Naive thymus-derived CD4-positive, alpha-beta T cell (primary cell): ENCODE measurements at places on chromosomes 5 and 9. TPM values are rescaled to one million over a fixed set of nuclear protein-coding genes. Genes with fewer than 3 reads are reported as not detected.
A peak's percentile ranks its signal among the peaks of the same experiment; 100 is the strongest.

ARSK gene
- 12.1 TPM for polyA plus RNA-seq

SLC34A3 gene
- not detected for polyA plus RNA-seq

MYMK gene
- not detected for polyA plus RNA-seq

IRGM gene
- 1.5 TPM for polyA plus RNA-seq

LPAR1 gene
- not detected for polyA plus RNA-seq

KCNN2 gene
- not detected for polyA plus RNA-seq

RNF183 gene
- not detected for polyA plus RNA-seq

PRPF4 gene
- 19.7 TPM for polyA plus RNA-seq

SHOC1 gene
- not detected for polyA plus RNA-seq

CYLC2 gene
- polyA plus RNA-seq = not detected

PAPPA gene
- polyA plus RNA-seq = 0.07 TPM

LOX gene
- not detected for polyA plus RNA-seq

DNA sequence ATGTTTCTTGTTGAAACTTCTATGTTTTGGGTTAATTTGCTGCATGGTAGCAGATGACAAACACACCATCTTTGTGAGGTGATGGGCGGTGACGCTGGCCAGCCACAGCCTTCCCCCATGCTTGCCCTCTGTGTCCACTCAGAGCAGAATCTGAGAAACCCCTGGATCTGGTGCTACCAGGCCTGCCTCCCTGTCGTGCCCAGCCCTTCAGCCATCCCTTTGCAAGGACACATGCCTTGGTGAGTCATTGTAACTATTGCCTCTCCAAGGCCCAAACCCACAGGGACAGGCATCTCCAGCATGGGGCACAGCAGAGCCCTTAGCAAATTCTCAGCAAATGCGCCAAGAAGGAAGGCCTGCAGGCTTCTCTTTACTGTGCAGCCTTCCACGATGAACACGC, 48.1 kb upstream of the FCN1 start:
- H3K36me3 ChIP-seq = no peaks in the 10 kb centered on the region
- H3K4me3 ChIP-seq = no peak overlapping the region
- no peak overlapping the region for H3K27ac ChIP-seq
- no peak for DNase-seq
- no peaks in the 10 kb centered on the region for H3K4me1 ChIP-seq

DNA sequence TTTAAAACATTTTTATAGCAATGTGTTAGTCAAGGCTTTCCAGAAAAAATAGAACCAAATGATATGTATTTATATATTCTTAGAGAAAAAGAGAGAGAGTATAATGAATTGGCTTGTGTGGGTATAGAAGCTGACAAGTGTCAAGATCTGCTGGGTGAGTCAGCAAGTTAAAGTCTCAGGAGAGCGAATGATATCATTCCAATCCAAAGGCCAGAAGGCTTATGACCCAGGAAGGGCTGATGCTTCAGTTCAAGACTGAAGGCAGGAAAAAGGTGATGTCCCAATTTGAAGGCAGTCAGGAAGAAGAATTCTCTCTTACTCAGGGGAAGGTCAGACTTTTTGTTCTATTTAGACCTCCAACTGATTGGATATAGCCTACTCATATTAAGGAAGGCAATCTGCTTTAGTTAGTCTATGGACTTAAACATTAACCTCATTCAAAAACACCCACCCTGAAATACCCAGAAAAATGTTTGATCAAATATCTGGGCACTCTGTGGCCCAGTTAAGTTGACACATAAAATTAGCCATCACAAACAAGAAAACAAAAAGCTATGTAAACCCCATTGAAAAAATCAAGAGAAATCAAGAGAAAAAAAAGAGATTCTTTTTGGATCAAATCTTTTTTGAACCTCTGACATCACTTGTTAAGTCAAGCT, 189.6 kb downstream of the PIK3R1 start:
- peaks cover 18% of the 10 kb centered on the region for H3K4me1 ChIP-seq
- H3K36me3 ChIP-seq = no peaks in the 10 kb centered on the region
- no peak for DNase-seq
- H3K27me3 ChIP-seq = no peaks in the 10 kb centered on the region
- no peak overlapping the region for H3K4me3 ChIP-seq

GRCh38 chr9:16090907-16091629, 538.2 kb downstream of the CCDC171 start:
- no peak for DNase-seq
- no peaks in the 10 kb centered on the region for H3K36me3 ChIP-seq
- no peaks in the 10 kb centered on the region for H3K27me3 ChIP-seq

GRCh38 chr5:83687124-83687619, 33.5 kb downstream of the HAPLN1 start:
- DNase-seq = no peak
- no peaks in the 10 kb centered on the region for H3K27me3 ChIP-seq
- no peak overlapping the region for H3K4me3 ChIP-seq
- no peaks in the 10 kb centered on the region for H3K36me3 ChIP-seq
- no peak overlapping the region for H3K27ac ChIP-seq

- no peak overlapping the region for H3K27ac ChIP-seq
- DNase-seq = no peak
- no peak overlapping the region for H3K4me3 ChIP-seq
- no peaks in the 10 kb centered on the region for H3K4me1 ChIP-seq
These were observed 541.4 kb downstream of the CSNK1G3 start for GRCh38 chr5:124053340-124053739.

DNA sequence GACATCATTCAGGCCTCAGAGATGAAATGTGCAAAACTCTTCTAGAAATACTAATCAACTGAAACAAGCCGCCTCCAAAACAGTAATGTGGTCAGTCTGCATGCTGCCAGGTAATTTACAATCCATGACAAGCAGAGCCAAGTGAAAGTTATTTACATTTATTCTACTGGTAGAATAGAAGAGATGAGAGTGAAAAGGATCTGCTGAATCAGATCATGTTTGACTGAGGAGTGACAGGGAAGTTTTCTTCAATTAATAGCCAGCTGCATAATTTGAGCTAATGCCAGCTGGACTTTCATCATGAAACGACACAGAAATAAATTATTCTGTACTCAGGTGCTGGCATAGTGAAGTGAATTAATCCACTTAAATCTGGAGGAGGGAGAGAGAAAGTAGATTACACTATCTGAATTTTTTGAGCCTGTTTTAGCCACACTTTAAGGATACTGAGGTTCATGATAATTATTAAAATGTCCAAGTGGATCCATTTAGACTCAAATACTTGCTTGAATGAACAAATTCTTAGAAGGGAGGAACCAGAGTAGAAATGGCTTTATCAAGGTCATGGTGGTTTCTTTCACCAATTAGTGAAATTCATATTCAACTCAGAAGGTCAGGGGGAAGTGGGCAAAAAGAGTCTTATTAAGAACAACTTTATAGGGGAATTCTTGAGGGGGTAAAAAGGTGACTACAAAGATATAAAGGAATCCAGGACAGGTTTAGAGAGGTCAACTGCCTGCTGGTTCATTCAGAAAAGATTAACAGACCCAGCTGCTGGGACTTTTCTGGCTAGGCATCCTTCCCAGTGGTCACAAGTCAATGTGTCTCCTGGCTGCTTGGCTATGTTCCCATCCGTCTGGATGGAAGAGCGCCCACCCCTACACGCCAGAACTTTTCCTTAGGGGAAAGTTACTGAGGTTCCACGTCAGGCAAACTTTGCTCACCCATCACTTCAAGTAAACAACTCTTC, 350.4 kb downstream of the PDE4D start:
- no peaks in the 10 kb centered on the region for H3K4me1 ChIP-seq
- no peaks in the 10 kb centered on the region for H3K36me3 ChIP-seq
- H3K27ac ChIP-seq = no peak overlapping the region
- no peak overlapping the region for H3K4me3 ChIP-seq
- no peak for DNase-seq
- H3K27me3 ChIP-seq = no peaks in the 10 kb centered on the region

GRCh38 chr5:76514292-76514691, 108.9 kb downstream of the F2RL2 start:
- no peak overlapping the region for H3K27ac ChIP-seq
- no peak for DNase-seq
- H3K4me3 ChIP-seq = no peak overlapping the region
- no peaks in the 10 kb centered on the region for H3K27me3 ChIP-seq

GRCh38 chr9:88995200-88995577, 3.9 kb downstream of the S1PR3 start:
- H3K4me1 ChIP-seq = peaks cover 9% of the 10 kb centered on the region
- H3K27me3 ChIP-seq = no peaks in the 10 kb centered on the region
- no peak for DNase-seq

GRCh38 chr5:139743001-139743771, 52.4 kb upstream of the PSD2 start:
- H3K4me3 ChIP-seq = no peak overlapping the region
- H3K36me3 ChIP-seq = no peaks in the 10 kb centered on the region
- no peak for DNase-seq

GRCh38 chr9:112051812-112052211, 123.3 kb downstream of the SUSD1 start:
- H3K27ac ChIP-seq = no peak overlapping the region
- H3K4me3 ChIP-seq = no peak overlapping the region
- no peak for DNase-seq
- H3K27me3 ChIP-seq = no peaks in the 10 kb centered on the region
- H3K4me1 ChIP-seq = no peaks in the 10 kb centered on the region
- H3K36me3 ChIP-seq = no peaks in the 10 kb centered on the region

DNA sequence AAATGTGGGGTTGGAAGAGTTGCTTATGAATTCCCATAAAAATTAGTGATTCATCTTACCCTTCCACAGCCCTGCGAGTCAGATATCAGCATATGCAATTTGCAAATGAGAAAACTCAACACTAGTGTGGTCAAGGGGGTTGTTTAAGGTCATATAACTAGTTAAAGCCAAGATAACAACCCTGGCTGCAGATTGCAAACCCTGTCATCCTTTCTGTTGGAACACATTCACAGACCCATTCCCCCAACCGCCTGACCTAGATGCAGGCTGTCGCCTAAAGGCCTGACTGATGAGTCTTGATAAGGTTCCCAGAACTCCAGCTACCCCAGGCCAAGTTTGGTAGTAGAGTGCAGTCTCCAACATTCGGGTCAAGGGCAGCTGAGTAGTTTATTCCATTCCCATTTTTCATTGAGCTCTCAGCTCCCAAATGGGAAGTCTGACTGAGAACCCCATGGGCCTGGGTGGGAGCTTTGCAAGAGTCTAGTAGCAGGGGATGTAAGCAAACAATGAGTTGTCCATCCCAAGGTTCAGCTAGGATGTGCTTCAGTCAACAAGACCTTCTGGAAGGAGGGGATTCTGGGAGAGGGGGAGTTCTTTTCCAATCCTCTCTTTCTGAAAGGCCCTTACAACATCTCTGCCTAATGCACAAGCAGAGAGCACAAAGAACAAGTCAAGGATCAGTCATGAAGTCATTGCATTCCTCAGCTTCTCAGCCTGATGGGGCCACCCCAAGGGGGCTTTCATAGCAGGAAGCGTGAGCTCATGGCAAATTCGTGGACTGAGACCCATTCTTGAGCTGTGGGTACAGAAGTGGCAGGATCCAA, 40.3 kb downstream of the ADAM19 start:
- no peak overlapping the region for H3K4me3 ChIP-seq
- no peak for DNase-seq
- H3K4me1 ChIP-seq = peaks cover 20% of the 10 kb centered on the region
- H3K36me3 ChIP-seq = no peaks in the 10 kb centered on the region

DNA sequence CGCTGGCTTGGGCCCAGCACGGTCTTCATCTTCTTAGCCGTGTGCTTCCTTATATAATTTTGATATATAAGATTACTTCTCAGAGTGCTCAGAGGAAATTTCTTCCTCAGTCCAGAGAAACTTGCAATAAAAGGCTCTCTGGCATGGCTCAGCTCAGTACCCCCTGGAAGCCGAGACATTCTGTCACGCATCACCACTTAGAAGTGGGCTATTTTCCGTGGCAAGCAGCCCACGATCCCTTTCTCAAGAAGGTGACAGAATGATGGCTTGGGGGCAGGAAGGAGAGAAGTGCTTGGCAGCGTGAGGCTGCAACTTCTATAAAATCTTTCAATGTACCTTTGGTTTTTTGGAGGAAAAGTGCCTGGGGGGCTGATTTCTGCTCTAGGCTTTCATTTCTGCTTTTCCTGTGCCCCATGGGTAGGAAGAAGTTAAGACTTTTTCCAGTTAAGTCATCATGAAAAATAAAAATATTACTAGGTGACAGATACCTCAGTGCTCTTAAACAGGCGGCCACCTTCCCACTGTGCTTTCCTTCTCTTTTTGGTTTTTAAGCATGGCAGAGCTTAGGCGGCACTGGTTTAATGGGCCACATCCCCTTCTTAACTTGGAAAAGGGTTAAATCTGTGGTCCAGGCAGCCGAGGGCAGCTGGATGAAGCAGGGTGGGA, 104.6 kb downstream of the MVB12B start:
- H3K36me3 ChIP-seq = no peaks in the 10 kb centered on the region
- no peaks in the 10 kb centered on the region for H3K4me1 ChIP-seq
- H3K27ac ChIP-seq = no peak overlapping the region
- no peak overlapping the region for H3K4me3 ChIP-seq
- DNase-seq = no peak
- no peaks in the 10 kb centered on the region for H3K27me3 ChIP-seq

DNA sequence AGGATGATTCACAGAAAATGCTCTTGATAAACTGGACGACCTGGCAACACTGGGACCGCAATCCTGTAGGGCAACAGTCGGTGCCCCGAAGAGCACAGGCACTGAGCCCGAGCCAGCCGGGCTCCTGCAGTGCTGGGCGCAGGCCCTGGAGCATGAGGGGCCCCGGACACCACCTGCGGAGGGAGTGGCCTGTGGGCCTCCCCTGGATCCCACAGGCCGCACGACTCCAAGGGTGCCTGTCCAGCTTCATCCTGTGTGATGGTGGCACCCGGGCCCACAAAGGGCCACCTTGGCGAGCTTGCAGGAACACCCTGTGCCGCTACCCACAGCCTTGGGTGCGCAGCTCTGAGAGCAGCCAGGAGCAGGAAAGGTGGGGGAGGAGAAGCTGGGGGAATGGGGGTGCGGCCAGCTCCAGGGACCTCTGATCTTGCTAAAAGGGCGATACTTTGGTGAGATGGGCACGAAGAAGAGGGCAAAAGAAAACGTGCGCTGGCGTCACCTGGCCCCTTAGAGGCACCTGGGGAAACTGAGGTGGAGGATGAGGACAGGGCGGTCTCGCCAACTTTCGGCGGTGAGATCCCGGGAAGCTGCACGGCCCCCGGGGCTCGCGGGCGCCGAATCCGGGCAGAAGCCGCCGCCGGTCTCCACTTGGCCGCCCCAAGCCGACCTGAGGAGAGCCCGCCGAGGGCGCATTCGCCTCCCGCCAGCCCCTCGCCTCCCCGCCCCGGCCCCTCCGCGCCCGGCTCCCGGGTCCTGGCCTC, 722 bp downstream of the TBC1D9B start:
- DNase-seq = peak; percentile 35
- no peaks in the 10 kb centered on the region for H3K27me3 ChIP-seq
- peaks cover 4% of the 10 kb centered on the region for H3K36me3 ChIP-seq
- H3K27ac ChIP-seq = peak overlapping the region; percentile 54
- peaks cover 14% of the 10 kb centered on the region for H3K4me1 ChIP-seq
